ENCODE measurements at places on chromosomes 11 and 22.

GRCh38 chr11:64256300-64256699 lies 5.0 kb downstream of the PLCB3 start:
- no peak for DNase-seq

GRCh38 chr11:22151649-22152197 lies 41.2 kb upstream of the ANO5 start:
- DNase-seq, result no peak

DNA sequence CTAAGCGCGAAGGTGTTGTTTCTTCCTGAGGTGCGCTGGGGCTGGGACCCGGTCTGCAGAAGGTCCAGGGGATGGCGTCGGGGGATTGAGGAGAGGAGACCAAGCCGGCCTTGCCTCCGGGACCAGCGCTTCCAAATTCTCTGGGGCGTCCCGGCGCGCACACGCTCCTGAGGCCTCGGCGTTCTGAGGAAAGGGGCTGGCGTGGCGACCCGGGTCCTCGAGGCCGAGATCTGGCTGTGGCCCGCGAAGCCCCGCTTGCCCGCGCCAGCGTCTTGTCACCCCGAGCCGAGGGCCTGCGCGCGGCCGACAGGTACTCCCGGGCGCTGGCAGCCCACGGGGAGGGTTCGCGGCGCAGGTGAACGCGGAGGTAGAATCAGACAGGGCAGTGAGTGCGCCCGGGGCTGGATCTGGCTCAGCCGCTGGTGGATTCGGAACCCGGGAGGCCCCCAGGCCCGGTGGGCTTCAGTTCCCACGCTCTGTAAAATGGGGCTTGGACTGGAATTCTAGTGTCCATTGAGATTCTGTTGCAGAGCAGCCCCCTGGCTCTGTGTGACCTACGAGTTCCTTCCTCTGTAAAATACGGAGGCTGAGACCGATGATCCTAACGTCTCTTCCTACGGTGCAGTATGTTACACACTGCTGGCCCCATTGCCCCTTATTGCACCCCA lies 14.7 kb downstream of the SSH3 start:
- no peak for DNase-seq

DNA sequence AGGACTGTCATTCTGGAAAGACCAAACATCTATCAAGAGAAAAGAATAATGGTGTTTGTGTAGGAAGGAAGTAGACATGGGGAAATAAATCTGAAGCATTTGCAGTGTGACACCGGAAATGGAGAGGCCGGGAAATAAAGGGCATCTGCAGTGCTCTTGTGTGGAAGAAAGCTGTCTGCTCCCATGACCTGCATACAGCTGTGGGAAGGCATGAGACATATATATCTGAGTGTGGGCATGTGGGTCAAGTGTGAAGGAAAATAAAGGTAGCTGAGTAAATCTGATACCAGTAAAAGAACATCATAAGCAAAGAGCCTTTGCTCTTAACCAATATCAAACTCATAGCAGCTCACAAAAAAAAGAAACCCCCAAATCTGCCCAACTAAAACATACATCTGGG lies 72.1 kb upstream of the OR5AK2 start:
- DNase-seq, result peak; percentile 24

- no peak for DNase-seq
These were observed 12.4 kb upstream of the SERPIND1 start for GRCh38 chr22:20761536-20761935.

DNA sequence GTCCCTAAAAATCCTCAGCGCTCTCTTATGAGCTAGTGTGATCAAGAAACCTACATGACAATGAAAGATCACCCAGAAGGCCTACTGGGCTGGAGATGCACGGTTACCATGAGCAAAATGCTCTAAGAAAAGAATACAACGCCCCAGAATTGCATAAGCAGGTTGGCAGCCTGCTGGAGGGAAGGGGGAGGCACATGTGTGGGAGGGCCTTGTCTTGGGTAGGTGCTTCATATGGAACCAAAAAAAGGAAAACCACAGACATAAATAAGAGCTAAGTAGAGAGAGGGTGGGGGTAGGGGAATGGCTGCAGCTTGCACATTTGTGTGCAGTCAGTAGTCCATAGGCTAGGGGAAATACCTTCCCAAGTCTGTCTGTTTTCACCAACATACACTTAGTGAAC lies 2.8 kb downstream of the SIAE start:
- no peak for DNase-seq

- DNase-seq, result no peak
These were observed 38.3 kb upstream of the PTPRJ start for GRCh38 chr11:47941907-47942558.

DNA sequence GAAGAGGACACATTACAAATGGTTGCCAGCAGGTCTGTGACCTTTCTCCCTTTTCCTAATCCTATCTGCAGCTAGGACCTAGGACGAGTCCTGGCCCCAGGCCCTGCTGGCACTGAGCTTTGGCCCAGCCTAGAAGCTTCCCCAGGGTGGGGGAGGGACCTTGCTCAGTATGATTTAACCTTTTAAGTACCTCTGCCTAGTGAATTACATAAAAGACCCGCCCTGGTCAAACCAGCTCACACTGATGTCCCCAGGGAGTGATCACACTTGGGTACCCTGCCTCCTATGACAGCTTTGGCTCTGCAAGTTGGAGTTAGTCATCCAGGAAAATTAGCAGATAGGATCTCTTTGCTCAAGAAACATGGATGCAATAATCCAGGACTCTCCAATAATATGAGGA lies 21.9 kb downstream of the ASCC2 start:
- no peak for DNase-seq

DNA sequence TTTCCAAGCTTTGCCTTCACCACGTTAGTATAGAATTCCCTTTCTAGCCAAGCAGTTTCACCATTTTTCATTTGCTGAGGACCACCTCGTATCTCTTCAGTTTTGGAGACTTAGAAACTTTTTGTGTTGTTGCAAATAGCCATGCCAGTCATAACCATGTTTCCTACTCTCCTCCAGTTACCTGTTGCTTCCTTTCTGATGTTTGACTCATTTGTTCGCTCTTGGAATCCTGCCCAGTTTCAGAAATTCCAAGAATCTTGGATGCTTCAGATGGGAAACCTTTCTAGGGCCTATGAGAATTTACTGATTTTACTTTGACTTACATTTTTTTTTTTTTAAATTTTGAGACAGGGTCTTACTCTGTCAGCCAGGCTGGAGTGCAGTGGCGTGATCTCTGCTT lies 65.4 kb downstream of the PPP6R3 start:
- no peak for DNase-seq

- DNase-seq, result no peak
These were observed 453.9 kb upstream of the CCDC179 start for GRCh38 chr11:23314162-23314561.

GRCh38 chr22:48556222-48556621 lies 1271.5 kb downstream of the BRD1 start:
- DNase-seq, result no peak

DNA sequence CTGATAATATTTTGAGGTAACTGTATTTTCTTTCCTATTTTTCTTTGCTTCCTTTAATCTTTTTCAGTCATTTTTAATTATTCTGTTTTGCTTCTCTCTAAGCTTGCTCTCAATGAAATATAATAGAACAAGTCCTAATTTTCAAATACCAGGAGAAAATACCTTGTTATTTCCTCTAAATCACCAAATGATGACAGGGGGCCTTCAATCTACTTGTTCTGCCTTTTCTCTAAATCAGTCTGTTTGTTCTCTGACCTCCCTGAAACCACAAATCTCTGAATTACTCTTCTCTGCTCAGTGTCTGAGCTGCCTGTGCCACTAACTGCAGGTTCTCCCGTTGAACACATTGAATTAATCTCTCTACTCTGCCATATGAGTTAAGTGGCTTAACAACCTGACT lies 286.2 kb downstream of the C11orf87 start:
- no peak for DNase-seq

- DNase-seq, result peak; percentile 93
These were observed at the start of gene IRAG1 for GRCh38 chr11:10693509-10694081. Gene IRAG1, minus strand, starts transcription at chr11:10693755. Its CDS starts 153 bp downstream, at chr11:10693602.

- no peak for DNase-seq
These were observed 3.5 kb upstream of the FOXRED2 start for GRCh38 chr22:36510384-36510783.

DNA sequence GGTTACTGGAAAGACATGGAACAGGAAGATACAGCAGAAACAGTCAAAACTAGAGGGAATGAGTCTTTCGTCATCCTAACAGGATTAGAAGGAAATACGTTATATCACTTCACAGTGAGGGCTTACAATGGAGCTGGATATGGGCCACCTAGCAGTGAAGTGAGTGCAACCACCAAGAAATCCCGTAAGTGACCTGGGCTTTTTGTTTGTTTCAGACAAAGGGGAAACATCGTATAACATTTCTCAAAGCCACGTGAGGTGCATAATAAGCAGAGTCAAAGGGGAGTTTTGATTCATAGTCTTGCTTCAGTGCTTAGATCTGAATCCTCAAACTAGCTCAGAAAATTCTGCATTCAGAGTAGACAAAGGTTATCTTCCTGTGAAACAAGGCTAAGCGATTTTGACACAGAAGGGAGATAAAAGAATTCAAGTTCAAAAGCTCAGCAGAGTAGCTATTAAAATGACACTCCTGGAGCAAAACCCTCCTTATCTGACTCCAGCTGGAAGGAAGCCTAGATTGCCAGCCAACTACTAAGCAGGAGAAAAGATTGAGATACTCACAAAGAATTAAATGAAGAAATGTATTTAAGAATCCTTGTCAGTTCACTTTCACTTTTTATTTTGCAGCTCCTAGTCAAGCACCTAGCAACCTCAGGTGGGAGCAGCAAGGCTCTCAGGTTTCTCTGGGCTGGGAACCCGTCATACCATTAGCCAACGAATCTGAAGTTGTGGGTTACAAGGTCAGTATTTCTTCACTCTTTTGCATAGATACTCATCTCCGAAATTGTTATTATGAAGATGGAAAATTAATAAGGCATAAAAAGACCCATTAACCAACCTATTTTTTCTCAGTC lies 346.4 kb upstream of the ARHGAP42 start:
- peak; percentile 93 for DNase-seq

- DNase-seq, result no peak
These were observed 12.7 kb upstream of the LARGE1 start for GRCh38 chr22:33932997-33933396.

- DNase-seq, result no peak
These were observed 6.2 kb downstream of the TBX1 start for GRCh38 chr22:19766511-19767426.

DNA sequence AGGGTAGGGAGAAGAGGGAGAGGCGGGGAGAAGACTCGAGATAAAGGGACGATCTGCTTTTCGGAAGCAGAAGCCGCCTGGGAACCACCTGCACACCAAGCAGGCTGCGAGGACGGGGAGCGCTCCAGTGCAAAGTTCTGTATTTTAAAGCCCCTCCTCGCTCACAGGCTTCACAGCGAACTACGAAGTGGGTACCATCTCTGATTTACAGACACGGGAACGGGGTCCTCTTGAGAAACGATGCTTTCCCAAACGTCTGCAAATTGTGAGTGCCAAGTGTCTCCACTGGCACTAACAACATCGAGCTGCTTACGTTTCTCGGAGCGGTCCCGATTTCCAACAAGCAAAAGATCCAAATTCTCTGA lies 700 bp upstream of the STX3 start:
- no peak for DNase-seq

GRCh38 chr11:30422447-30423278 lies 99.8 kb downstream of the ARL14EP start:
- no peak for DNase-seq

- no peak for DNase-seq
These were observed 71.7 kb downstream of the DBX1 start for GRCh38 chr11:20088397-20089225.

GRCh38 chr22:31398231-31398630 lies 1.2 kb upstream of the DRG1 start:
- no peak for DNase-seq

DNA sequence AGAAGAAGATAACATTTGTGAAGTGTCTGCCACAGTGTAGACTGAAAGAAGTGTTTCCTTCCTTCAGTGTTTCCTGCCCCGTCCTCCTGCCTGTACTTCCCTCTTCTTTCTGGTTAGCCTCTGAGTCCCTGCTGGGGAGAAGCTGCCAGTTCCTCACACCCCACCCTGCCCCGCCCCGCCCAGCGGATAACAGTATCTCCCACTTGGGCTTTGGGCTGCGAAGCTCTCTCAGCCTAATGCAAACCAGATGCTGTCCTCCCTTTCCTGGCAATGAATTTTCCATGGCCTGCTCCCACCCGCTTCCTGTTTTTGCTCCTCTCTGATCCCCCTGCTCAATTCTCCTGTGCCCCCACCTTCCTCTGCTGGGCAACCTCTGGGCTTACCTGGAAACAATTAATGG lies 5.2 kb upstream of the RAB3IL1 start:
- peak; percentile 97 for DNase-seq

- no peak for DNase-seq
These were observed 44.9 kb upstream of the FADD start for GRCh38 chr11:70158201-70158600.

DNA sequence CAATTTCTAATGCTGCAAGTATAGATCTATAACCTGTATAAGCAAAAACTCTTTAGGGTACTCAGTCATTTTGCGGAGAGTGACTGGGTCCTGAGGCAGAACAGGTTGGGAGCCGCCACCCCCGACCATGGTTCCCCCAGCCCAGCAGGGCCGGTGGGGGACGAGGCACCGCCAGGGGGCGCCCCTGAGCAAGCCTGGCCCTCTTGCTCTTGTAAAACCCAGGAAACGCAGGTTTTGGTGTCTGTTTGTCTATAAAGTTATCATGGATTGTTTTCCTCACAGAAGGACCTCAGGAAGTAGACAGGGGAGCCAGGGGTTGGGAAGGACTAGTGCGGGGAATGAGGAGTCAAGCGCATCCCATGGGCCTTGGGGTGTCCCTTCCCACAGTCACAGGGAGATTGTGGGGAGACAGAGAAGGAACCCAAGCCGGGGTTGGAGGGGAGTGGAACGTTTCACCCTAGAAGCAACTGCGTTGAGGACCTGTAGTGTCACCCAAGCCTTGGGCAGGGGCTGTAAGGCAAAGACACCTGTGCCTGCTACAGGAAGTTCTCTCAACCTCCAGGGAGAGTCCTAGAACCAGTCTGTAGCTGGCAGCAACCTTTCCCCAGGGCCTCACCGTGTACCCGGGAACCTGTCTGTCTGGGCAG lies 26.4 kb downstream of the KCTD17 start:
- DNase-seq, result peak; percentile 27

- DNase-seq, result no peak
These were observed 293.1 kb downstream of the KIRREL3 start for GRCh38 chr11:126707498-126707897.

DNA sequence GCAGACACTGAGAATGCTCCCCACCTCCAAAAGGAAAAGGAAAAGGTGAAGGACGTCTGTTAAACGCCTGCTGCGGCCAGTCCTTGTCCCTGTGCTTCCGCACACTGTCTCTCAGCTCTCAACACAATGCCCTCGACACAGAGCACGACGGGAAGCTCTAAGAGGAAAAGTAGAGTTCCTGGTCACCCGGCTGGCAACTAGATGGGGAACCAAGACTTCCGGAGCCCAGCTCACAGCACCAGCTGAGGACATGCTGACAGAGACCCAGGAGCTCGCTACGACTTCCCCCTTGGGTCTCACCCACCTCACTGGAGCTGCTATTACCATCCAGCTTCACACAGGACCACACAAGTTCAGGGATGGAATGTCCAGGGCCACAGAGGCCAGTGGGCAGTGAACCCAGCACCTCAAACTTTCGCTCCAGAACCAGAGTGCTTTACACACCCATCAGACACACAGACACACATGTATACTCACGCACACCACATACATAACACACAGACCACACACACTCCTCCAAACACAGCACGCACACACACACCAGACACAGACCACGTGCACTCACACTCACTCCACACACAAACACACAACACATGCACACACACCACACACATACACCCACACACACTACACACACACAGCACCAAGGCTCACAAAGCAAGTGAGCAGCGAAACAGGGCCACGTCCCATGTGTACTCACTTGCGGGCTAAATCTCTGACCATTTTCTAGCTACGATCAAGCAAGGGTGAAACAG lies 9.6 kb downstream of the SULT4A1 start:
- DNase-seq, result no peak

GRCh38 chr22:36110306-36110881 lies 50.2 kb downstream of the APOL3 start:
- no peak for DNase-seq
